ENCODE measurements at places on chromosomes 3 and 15.

DNA sequence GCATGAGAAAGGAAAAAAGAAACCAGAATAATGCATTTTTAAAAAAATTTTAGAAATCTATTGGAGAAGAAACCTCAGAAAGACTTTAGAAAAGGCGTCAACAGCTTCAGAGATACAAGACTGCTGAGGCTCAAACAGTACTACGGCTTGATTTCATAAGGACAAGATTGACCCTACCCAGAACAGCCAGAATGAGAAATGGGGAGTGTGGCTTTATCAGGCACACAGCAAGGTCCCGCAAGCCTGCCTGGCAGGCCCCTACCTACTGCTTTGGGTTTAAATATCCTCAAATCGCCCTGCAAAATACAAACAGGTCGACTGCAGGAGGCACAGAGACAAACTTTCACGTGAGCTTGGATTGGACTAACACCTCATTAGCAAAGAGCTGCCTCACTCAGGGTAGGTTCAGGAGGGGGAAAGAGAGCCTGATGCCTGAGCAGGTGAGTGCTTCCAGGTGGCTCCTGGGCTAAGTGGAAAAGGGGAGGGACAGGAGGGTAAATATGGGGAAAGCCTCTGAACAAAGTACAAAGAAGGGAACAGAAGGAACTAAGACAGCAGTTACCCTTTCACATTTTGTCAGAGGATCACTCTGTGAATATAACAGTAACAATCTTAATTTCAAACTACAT, 87.5 kb downstream of the RORA start:
- no peaks in the 10 kb centered on the region for H3K36me3 ChIP-seq
- H3K4me3 ChIP-seq, result no peak overlapping the region
- H3K27ac ChIP-seq, result no peak overlapping the region
- peaks cover 43% of the 10 kb centered on the region for H3K27me3 ChIP-seq

DNA sequence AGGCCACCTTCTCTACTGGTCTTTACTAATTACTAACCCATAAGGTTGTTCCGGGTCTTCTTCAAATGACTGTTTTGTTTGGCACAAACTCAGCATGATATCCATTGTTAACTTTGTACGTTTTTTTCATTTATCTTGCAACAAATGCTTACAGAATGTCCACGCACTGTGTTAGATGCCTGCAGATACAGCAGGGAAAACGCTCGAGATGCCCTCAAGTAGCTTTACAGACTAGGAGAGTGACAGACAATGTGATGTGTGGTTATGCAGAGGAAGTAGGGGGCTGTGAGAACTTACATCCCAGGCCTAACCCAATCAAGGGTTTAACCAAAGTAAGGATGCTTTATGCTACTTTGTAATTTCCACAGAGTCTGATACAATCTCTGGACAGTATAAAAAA, 949 bp upstream of the RFC4 start:
- H3K27ac ChIP-seq, result peak overlapping the region; percentile 65
- H3K4me1 ChIP-seq, result peaks cover 8% of the 10 kb centered on the region
- H3K27me3 ChIP-seq, result no peaks in the 10 kb centered on the region
- no peak for DNase-seq
- H3K4me3 ChIP-seq, result peak overlapping the region; percentile 51

- H3K36me3 ChIP-seq, result no peaks in the 10 kb centered on the region
- H3K4me3 ChIP-seq, result no peak overlapping the region
- peaks cover 10% of the 10 kb centered on the region for H3K27me3 ChIP-seq
Measured at GRCh38 chr15:53031469-53031868, 241.3 kb upstream of the ONECUT1 start.

DNA sequence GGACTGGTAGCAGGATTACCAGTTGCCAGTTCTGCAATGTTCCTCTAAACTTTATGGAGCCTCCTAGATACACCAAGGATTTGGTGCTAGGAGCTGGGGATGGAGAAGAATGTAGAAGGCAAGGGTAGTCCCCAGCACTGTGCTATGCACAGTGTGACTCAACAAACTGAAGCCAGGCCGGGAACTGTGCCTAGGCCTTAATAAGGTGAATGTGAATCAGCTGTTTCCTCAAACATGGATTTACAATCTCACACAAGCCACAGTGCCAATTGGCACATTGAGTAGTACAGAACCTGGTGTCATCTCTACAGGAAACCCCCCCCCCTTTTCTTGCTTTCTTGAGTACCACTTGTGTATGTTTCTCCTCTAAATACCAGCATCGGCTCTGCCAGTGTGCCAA, 32.5 kb downstream of the MRPS25 start:
- no peak overlapping the region for H3K27ac ChIP-seq
- H3K4me1 ChIP-seq, result no peaks in the 10 kb centered on the region
- no peak overlapping the region for H3K4me3 ChIP-seq
- peaks cover 92% of the 10 kb centered on the region for H3K36me3 ChIP-seq

DNA sequence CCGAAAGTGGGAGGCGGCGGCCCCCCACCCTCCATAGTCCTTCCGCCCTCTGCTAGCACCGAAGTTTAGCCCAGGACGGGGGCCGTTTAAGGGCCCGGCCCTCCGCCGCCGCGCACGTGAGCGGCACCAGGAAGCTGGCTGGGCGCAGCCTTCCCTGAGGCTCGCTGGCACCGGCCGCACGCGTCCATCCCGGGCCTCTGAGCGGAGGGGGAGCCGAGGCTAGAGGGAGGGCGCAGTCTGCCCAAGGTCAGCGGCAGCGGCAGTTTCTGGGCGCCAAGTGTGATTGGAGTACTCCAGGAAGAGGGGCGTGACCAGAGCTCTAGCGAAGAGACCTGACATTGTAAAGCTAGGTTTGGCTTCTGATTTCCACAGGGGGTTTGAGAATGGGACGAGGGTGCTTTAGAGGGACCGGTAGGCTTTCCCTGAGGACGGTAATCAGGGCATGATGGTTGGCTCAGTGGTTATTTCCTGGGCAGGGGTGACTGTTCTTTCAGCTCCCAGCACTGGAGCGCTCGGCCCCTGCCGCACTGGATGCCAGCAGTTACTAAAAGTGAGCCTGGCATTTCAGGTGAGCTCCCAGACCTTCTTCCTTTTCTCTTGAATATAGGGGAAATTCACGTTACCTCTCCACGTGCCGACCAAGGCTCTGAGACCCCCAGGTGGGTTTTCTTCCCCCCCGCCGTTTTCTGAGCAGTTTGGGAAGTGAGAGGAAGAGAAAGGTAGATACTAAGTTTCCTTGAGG, 853 bp downstream of the TEX264 start:
- peak overlapping the region; percentile 71 for H3K27ac ChIP-seq
- peaks cover 14% of the 10 kb centered on the region for H3K36me3 ChIP-seq
- DNase-seq, result peak; percentile 80
- H3K4me1 ChIP-seq, result peaks cover 11% of the 10 kb centered on the region

GRCh38 chr3:36992806-36993325, at the start of gene EPM2AIP1:
Gene EPM2AIP1 (minus strand): TSS chr3:36993131. CDS start chr3:36993077, 54 bp downstream.
- H3K4me3 ChIP-seq, result peak within 1 kb of the TSS; percentile 64
- H3K27ac ChIP-seq, result peak within 1 kb of the TSS; percentile 76
- peak; percentile 98 for DNase-seq
- peaks cover 67% of the 10 kb centered on the region for H3K36me3 ChIP-seq

Data from RWPE2 (cell line).